ENCODE measurements at places on chromosomes 16 and 17.

GRCh38 chr17:64277831-64278562 lies 14.9 kb upstream of the TEX2 start:
- DNase-seq, result no peak

GRCh38 chr17:45992904-45993303 lies 6.1 kb upstream of the STH start:
- DNase-seq, result no peak

DNA sequence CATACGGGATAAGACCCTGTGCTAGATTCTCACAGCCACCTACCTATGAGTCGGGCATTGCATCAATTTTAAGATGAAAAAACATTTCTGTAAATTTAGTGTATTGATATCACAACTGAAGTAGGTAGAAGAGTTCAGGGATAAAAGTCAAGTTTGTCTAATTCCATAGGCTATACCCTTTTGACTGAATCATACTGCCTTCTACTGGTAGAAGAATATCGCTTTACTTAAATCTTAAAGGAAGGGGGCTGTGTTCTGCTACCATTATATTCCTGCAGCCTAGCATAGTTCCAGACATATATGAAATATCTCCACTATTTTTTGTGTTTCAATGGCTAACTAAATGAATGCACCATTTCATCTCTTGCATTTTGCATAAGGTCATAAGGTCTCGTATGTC lies 1128.6 kb downstream of the CDH8 start:
- DNase-seq, result no peak

DNA sequence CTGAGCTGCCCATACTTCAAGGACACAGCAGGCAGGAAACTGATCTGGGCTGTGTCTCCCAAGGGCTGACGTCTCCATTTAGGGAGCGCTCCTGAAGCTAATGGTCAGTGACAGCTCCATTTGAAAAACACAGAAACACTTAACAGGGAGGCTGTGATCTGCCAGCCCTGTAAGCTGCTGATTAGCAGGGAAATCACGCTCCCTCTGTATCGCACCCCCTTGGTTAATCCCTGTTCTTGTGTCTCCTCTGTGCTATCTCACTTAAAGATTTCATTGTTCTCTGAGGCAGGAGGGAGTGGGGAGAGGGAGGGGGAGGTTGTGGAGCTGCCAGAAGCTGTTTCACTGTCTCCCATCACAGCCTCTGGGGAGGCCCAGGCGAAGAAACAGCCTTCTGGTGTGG lies 47.4 kb upstream of the CACNG3 start:
- no peak for DNase-seq

- no peak for DNase-seq
These were observed 5.9 kb downstream of the GIT1 start for GRCh38 chr17:29583324-29584248.

- no peak for DNase-seq
These were observed 45.8 kb downstream of the WNT3 start for GRCh38 chr17:46772475-46773220.

- DNase-seq, result no peak
These were observed 507 bp downstream of the SERPINF1 start for GRCh38 chr17:1762233-1762900.

DNA sequence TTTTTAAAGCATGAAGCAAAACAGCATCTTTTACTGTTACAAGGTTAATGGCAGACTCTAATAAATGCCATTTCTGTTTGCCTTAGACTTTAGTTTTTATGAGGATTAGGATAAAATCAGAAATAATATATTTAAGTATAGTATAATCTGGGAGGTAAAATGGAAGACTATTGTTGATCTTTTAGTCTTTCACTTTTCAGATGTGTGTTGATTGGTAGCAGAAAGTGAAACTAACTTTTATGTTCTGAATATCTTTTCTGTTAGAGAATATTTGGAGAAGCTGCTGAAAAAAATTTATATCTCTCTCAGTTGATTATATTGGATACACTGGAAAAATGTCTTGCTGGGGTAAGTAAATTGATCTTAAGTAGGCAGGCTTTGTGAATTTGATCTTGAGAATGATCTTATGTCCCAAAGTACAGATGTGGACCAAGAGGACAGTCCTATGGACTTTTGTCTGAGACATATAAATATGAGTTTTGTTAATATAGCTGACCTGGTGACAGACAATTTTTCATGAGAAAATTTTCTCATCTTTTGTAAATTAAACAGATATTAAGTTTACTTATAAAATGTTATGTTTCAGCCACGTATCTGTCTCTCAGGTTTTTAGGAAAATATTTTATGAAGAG lies 64.1 kb downstream of the NF1 start:
- DNase-seq, result no peak

- DNase-seq, result no peak
These were observed 1349.6 kb upstream of the CDH8 start for GRCh38 chr16:63385714-63386432.

DNA sequence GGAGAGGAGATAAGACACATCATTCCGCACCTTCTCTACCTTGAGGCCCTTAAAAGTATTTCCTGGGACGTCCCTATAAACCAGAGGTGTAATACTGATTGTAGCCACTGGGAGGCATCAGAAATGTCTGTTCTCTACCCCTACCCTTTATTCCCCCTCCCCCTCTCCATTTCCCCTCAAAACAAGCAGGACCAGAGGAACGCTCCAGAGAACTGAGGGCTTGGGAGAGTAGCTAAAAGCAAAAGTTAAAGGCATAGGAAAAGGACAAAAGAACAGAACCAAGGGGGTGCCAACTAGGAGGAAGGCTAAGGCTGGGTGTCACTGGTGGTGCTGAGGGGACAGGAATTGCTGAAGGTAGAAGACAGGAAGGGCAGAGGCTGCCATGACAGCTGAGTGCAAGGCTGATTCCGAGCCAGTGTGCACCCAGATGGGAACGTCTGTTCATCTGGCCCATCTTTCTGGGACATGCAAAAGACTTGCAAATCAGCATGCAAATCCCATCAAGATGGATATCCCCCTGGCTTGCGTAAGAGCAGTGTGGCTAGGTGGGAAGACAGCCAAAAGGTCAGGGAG lies 6.7 kb downstream of the CAMTA2 start:
- DNase-seq, result peak; percentile 16

GRCh38 chr16:69890114-69890891 lies 60.8 kb upstream of the CLEC18A start:
- no peak for DNase-seq

DNA sequence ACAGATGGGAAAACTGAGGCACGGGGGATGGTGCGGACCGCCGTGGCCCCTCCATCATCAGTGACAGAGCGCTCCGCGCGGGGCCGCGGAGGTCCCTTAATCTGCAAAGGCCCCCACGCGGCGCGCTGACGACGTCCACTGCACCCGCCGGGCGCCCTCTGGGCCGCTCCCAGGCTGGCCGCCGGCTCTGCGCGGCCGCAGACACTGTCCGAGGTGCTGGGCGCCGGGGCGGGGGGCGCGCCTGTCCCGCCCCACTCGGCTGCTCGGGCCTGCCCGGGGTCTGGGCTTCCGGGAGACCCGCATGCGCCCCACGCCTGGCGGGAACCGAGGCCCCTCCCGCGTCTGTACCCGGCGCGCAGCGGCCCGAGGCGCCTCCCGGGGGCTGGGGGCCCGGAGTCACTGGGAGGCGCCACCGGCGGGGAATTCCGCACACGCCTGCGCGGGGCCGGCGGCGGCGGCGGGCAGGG lies 550 bp upstream of the RNF213 start:
- DNase-seq, result peak; percentile 48

GRCh38 chr17:9050801-9051401 lies 29.6 kb downstream of the NTN1 start:
- no peak for DNase-seq

GRCh38 chr16:86089991-86090390 lies 191.0 kb downstream of the IRF8 start:
- no peak for DNase-seq

GRCh38 chr16:10370096-10370726 lies 15.7 kb upstream of the ATF7IP2 start:
- DNase-seq, result no peak

DNA sequence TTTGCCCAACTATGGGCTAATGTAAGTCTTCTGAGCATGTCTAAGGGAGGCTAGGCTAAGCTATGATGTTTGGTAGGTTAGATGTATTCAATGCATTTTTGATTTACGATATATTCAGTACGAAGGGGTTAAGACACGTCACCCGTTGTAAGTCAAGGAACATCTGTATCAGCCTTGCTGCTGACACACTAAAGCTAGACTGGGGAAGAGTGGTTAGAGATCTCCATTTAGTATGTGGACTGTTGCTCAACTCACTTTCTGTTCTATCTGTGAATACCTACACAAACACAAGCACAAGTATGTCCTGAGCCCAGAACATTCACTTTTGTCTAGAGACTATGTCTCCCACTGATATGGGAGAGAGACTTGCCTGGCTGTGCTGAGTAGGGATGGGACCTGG lies 71.5 kb downstream of the VMP1 start:
- DNase-seq, result no peak

DNA sequence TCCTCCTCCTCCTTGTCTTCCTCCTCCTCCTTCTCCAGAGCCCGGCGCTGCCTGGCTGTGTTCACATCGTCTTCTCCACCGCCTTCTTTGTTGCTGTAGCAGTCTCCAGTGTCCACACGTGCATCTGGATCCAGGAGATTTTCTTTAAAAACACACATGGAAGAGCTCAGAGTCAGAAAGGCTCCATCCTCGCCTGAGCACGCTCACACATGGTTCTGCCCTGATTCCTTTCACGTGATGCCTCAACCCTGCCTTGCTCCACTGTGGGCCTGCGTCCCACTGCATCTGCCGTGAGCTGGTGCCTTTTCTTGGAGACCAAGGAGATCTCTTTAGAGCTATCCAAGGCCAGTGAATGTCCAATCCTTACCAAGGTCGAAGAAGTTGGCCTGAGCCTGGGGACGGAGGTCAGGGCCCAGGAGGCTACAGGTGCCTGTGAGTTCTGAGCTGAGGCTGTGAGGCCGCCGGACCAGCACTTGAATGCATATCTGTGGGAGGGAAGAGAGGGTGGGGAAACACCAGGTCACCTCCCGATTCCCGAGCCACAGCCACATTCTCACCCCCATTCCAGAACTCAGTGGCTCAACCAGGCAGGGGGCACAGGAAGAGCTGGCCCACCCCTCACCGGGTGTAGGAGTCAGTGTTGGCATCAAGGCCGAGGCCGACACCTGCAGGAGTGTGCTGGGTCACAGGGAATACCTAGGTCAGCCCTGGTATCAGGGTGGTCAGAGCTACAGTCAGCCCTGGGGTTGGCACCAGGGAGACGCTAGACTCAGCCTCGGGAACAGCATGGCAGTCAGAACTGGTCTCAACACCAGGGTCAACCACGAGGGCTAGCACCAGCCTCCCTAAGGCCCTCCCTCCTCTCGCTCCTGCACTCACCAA lies 37.6 kb downstream of the HASPIN start:
- DNase-seq, result no peak

DNA sequence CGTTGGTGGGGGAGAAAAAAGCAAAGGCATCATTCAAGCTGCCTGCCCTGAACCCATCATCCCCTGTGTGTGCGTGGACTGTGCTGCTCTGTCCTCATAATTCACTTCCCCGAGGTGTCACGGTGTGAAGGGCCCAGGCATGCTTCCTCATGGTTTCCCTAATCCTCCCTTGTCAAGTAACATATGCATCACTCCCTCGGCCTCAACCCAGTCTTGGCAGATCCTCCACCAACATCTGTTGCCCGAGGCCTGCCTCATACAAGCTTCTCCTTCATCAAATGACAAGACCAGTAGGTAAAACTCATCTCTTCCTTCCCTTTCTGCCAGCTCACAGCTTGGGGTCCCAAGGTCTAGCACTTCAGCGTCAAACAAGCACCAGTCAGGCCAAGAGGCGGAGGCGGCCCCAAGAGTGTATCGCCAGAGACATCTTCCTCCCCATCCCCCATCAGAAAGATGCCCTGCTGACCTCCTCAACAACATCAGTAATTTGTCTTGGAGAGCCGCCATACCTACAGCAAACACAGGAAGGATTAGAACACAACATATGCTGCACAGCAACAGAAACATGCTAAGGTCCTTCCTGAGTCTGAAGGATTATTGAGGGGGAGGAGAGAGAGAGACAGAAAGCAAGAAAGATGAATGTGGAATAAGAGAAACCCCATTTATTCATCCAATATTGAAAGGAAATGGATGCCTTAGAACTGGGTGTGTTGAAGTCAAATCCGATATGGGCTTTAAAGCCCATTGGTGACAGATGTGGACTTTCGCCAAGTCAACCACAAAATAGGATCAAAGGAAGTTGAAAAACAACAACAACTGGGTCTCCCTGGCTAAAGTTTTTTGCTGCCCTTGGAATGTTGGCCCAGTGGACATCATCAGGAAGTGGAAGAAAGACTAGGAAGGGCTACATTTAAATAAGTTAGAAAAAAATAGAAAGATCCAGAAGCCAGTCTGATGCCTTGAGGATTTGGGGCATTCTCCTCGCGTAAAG lies 38.4 kb downstream of the SOX9 start:
- DNase-seq, result no peak

DNA sequence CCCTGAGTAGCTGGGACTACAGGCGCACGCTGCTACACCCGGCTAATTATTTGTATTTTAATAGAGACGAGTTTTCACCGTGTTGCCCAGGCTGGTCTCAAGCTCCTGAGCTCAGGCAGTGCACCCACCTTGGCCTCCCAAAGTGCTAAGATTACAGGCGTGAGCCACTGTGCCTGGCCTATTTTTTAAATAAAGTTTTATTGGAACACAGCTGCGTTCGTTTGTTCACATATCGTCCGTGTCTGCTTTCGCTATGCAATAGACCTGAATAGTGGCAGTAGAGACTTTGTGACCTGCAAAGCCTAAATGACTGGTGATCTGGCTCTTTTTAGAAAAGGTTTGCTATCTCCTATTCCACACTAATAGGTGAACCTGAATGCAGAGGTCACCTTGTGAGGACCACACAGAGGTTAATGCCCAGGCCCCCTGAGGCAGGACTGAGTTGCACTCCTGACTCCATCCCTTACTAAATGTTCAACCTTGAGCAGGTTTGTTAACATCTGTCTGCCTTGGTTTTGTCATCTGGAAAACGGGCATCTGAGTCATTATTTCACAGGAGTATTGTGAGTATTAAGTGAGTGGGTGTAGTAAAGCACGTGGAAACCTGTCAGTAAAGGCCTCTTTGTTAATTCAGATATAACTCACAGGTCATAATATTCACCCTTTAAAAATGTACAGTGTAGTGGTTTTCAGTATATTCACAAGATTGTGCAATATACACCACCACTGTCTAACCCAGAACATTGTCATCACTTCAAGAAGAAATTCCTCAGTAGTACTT lies 157.5 kb upstream of the CACNG5 start:
- no peak for DNase-seq

GRCh38 chr16:11384956-11385586 lies 39.8 kb downstream of the RMI2 start:
- DNase-seq, result no peak

DNA sequence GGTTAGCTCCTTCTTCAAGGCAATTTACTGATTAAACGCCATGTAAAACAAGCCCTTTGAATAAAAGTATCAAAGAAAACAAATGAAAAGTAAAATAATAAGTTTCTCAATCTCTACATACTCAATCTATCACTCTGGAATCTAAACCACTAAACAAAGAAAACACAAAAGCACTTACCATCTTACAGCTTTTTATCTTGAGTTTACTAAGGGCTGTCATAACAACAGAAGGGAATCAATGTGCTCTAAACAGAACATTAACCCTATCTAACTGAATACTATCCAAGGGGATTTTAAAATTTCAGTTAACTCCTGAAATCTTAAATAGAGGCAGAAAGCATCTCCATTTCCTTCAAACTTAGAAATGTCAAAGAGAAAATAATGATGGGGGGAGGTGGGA lies 3.4 kb downstream of the SKA2 start:
- DNase-seq, result no peak
